ENCODE measurements at places on chromosomes 12 and 14.
A peak's percentile ranks its signal among the peaks of the same experiment; 100 is the strongest.

- H3K27ac ChIP-seq: no peak overlapping the region
- DNase-seq: peak; percentile 65
- no peaks in the 10 kb centered on the region for H3K36me3 ChIP-seq
- H3K4me3 ChIP-seq: no peak overlapping the region
- no peaks in the 10 kb centered on the region for H3K27me3 ChIP-seq
- H3K4me1 ChIP-seq: no peaks in the 10 kb centered on the region
These were observed 218.9 kb downstream of the ITPR2 start for GRCh38 chr12:26614011-26614616.

GRCh38 chr12:123723765-123724164 lies 11.6 kb downstream of the ATP6V0A2 start:
- no peak overlapping the region for H3K4me3 ChIP-seq
- H3K27ac ChIP-seq: peak overlapping the region; percentile 41
- no peak for DNase-seq

DNA sequence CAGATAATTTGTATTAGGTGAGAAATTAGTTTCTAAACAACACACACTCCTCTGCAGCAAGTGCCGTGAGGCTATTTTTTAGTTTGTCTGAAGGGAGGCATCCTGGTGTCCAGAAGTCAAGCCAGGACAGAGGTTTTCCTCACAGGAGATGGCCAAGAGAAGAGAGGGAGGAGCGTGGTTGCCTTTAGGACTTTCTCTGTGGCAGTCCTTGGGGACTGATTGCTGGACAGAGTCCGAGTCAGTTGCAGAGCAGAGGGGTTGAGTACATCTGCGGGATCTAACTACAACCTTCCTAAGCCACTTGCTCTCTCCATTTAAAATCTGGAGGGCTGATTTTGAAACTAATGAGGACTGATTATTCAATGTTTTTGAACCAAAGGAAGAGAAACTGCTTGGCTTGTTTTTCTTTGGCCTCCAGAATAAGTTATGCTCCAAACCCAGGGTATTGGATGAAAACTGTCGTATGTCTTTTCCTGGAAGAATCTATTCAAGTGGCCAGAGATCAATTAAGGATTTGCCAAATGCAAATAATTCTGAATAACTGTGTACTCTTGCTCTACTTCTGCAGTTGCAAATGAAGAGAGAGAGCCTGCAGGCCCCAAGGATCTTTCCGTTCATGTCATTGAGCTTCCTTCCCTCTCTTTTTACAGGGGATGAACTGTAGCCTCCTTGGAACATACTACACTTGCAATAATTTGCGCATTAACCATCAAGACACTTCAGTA lies 1.2 kb downstream of the SLCO1C1 start:
- no peaks in the 10 kb centered on the region for H3K36me3 ChIP-seq
- no peaks in the 10 kb centered on the region for H3K27me3 ChIP-seq
- no peak overlapping the region for H3K4me3 ChIP-seq
- H3K4me1 ChIP-seq: no peaks in the 10 kb centered on the region
- H3K27ac ChIP-seq: no peak overlapping the region

- H3K4me1 ChIP-seq: no peaks in the 10 kb centered on the region
- no peak for DNase-seq
- no peak overlapping the region for H3K4me3 ChIP-seq
- no peaks in the 10 kb centered on the region for H3K36me3 ChIP-seq
- peaks cover 2% of the 10 kb centered on the region for H3K27me3 ChIP-seq
These were observed 215.4 kb downstream of the MSRB3 start for GRCh38 chr12:65493913-65494245.

- H3K27me3 ChIP-seq: no peaks in the 10 kb centered on the region
- H3K4me3 ChIP-seq: no peak overlapping the region
- no peak for DNase-seq
- H3K27ac ChIP-seq: peak overlapping the region; percentile 20
- peaks cover 34% of the 10 kb centered on the region for H3K4me1 ChIP-seq
These were observed 4.8 kb downstream of the IFFO1 start for GRCh38 chr12:6551063-6551461.

GRCh38 chr14:94640721-94641631 lies 28.8 kb downstream of the SERPINA3 start:
- H3K36me3 ChIP-seq: no peaks in the 10 kb centered on the region
- H3K27ac ChIP-seq: no peak overlapping the region
- no peaks in the 10 kb centered on the region for H3K4me1 ChIP-seq
- H3K27me3 ChIP-seq: no peaks in the 10 kb centered on the region

DNA sequence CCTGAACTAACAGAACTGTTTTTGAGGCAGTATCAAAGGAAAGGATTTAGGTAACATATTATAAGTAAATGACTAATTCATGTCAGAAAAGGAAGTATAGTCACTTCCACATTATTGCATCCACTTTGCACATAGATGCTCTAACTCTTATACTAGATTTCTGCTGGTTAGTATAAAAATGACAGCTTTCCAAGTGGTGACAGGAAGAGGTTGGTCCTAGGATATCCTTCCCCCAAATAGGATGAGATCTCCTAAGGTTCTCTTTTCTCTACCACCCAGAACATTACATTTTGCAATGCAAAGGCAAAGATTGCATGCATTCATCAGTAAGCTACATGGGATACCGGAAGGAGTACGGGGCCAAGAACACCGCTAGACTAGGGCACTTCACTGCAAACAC lies 15.2 kb downstream of the DAD1 start:
- H3K27ac ChIP-seq: peak overlapping the region; percentile 75
- H3K4me1 ChIP-seq: peaks cover 48% of the 10 kb centered on the region
- H3K27me3 ChIP-seq: no peaks in the 10 kb centered on the region
- H3K36me3 ChIP-seq: peaks cover 59% of the 10 kb centered on the region
- H3K4me3 ChIP-seq: no peak overlapping the region

DNA sequence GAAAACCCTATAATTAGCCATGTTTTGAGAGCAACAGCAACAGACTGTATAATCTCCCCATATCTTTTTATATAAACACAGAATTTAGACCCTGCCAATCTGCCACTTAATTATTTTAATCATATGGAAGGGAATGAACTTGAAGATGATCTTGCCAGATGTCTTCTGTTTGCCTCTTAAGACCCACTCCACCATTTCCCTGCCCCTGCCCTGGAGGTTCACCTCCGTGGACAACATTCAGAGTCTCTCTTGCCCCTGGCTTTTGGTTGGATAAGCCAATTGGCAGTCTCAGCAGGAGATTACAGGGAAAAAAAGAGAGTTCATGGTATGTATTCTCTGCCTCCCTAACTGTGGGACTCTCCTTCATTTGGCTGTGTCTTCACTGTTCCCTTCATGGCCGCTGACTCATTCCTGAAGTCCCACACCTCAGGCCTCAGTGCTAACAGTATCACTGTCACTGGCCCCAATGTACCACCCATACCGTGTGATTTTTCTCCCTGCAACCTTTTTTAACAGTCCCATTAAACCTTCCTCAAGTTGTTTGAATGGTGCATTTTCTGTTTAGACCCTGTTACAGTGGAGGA lies 184.8 kb downstream of the PIK3C2G start:
- no peaks in the 10 kb centered on the region for H3K4me1 ChIP-seq
- no peak for DNase-seq
- no peaks in the 10 kb centered on the region for H3K27me3 ChIP-seq
- H3K4me3 ChIP-seq: no peak overlapping the region
- no peak overlapping the region for H3K27ac ChIP-seq

- no peak overlapping the region for H3K27ac ChIP-seq
- H3K36me3 ChIP-seq: no peaks in the 10 kb centered on the region
- peaks cover 2% of the 10 kb centered on the region for H3K27me3 ChIP-seq
- H3K4me1 ChIP-seq: no peaks in the 10 kb centered on the region
These were observed 60.9 kb upstream of the ZFP36L1 start for GRCh38 chr14:68853749-68854148.

Data from activated CD4-positive, alpha-beta T cell treated with anti-CD3 and anti-CD28 coated beads, Interleukin-2, amount 10 ng/mL, durations not matched to agents 24 days and 14 days (primary cell).